GM19239 (cell line): ENCODE measurements at places on chromosomes 12 and 14.

DNA sequence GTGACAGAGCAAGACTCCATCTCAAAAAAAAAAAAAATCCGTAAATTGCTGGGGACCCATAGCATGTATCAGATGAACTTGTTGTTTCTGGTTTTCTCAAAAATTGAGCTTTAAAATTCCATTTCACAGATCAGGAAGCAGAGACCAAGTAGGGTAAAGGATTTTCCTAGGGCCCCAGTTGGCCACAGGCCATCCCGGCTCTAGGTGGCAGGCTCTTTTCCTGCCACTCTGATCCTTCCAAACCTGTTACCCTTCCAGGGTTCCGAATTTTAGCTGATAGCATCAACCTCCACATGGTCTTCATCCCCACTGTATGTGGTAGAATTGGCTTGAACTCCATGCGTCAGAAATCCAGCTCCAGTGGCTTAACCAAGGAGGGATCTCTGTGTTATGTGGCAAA is 36.1 kb upstream of the BDKRB2 start:
- DNase-seq = no peak

DNA sequence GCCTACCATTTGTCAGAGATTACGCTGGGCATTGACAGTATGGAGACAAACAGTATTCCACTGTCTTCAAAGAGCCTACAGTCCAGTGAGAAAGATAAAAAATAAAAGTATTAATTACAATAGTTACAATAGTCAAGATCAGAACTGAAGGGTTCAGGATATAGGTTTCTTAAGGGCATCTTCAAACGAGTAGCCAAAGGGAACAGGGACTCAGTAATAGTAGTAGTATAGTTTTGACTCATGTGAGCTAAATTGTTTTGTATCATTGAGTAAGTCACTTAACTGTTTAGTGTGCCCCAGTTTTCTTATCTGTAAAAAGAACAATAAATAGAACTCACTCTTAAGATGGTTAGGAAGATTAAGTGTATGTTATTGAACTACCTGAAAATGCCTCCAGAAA is 123.6 kb downstream of the METTL25 start:
- DNase-seq = no peak

DNA sequence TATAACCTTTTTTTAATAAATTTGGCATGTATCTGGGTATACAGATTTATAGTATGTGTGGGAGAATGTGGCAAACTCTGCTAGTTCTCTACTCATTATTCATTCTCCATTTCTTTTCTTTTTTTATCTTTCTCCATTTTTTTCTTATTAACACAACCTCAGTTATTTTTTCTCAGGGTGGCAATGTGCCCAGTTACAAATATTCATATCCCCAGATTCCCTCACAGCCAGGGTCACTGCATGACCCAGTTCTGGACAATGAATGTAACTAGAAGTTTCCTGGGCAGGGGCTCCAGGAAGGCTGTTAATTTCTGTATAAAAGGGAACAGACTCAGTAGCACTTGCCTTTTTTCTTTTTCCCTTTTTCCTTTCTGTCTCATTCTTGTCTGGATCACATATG is 95.6 kb downstream of the VCPKMT start:
- no peak for DNase-seq

DNA sequence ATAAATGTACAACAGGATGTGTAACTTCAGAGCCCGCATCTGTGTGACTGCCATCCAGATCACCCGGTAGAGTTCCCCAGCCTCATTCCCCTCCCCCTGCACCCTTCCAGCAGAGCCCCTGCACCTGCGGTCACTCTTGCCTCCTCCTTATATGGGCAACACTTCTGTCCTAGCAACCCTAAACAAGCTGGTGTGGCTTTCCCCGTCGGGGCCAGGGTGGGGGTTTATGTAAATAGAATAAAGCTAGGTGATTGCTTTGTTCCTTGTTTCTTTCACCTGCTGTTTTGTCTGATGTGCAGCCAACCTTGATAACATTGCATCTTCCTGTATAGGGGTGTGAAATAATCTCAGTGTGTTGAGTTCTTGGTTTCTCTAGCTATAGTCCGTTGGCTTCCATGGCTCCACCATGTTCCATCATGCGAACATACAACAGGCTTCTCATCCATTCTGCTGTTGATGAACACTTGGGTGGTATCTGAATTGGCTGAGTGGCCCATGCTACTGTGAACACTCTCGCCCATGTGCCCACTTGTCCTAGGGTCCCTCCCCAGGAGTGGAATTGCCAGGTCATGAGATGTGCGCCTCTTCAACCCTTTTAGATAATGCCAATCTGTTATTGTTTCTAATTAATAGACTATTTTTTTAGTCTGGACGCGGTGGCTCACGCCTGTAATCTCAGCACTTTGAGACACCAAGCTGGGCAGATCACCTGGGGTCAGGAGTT is 102.2 kb downstream of the KIF26A start:
- DNase-seq = no peak

DNA sequence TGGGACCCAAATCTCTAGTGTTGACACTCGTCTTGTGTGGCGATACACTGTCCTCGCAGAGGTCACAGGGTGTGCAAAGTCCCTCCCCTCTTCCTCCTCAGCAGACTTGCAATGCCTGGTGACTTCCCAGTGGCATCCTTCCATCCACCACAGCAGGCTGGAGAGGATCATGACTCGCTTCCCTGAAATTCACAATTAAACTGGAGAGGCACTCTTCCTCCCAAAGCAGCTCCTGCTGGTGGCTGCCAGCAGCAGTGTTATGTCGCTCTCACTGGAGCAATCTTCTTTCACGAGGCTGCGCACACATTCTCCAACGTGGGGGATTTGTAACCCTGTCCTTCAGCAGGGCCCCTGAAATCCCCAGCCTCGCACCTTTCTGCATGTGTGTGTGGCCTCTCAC is 145.2 kb upstream of the TMCC3 start:
- DNase-seq = no peak

- DNase-seq = no peak
These were observed 68.2 kb downstream of the ATP23 start for GRCh38 chr12:58009405-58010195.

DNA sequence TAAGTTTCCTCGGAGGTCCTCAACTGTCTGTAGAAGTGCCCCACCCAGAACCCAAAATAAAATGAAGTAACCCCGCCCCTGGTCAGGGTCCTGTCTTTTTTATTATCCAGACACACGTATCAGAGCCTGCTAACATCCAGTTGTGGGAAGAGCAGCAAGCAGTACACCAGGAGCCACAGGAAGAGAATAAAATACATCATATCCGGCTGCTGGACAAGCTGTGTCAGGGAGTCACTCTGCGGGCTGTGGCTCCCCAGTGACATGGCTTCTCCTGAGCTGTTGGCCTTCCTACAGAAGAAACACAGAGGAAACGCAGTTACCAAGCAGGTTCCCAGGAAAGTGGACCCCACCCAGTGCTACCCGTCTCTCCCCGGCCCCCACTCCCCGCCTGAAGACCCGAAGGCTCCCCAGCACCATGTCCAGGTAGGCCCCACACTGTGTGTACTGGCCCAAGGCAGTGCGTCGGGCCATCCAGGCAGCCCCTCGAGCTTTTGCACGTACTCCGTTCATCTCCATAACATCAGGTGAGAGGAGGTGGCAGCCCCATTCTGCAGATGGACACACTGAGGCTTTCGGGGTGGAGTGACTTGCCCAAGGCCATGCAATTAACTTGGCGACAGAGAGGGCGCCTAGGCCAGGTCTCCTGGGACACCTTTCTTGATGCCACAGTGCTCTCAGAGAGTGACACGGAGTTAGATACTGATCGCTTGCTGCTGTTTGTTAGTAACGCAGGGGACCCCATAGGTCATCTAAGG is 34.3 kb upstream of the DICER1 start:
- DNase-seq = no peak

DNA sequence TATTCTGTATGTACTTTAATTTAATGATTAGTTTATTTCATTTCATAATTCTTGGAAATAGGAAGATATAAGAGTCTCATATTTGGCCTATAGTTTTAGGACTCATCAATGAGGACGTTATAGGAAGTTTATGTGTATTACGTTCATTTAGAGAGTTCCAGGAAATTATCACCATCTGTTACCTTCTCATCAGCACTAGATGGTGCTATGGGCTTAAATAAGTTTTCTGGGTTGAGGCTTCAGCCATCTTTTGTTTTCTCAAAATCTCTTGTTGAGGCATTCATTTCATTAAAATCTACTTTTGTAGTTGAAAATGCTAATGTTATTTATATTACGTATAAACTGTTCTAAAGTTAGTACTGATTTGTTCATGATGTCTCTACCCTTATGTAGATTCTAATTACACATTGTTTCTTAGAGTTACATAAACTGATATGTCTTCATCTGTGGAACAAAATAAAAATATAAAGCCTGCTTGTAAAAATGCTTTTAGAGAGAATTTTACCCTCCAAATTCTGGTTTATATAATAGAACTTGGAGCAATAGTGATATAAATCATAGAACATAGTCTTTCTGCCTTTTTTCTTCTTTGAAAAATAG is 89.2 kb downstream of the CFAP54 start:
- DNase-seq = peak; percentile 17

DNA sequence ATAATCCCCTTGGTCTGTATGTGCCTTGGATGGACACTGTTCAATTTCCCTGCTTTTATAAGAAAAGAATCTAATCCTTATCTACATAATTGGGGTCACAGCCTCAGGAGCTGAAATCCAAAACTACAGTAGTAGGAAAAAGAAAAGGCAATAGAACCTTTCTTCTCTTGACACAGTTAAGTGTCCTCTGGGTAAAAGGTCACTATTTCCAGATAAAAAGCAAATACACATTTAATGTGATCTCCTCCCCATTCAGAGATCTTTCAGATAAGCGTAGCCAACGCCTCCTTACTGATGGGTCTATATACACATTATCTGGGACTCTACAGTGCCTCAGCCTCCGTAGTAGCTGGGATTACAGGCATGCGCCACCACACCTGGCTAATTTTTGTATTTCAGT is 73.4 kb downstream of the CLIP1 start:
- DNase-seq = no peak

GRCh38 chr12:14164266-14164665 is 182.9 kb upstream of the GRIN2B start:
- DNase-seq = no peak

DNA sequence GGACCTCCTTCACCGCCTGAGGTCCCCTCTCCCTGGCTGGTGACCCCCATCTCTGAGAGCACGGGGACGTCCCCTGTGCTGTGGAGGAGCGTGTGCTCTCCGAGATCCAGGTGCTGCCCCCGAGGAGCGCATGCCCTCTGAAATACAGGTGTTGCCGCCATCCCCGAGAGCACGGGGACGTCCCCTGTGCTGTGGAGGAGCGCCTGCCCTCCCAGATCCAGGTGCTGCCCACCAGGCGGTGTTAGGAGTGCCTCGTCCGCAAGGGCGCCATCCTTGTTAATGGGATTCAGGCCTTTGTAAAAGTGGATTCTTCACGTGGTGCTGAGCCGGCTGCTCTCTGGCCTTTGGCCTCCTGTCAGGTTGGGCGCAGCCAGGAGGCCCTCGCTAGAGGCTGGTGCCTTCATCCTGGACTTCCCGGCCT is 10.1 kb downstream of the NOC4L start:
- DNase-seq = no peak

- DNase-seq = peak; percentile 56
These were observed 70.8 kb upstream of the TMCC3 start for GRCh38 chr12:94721173-94721572.

DNA sequence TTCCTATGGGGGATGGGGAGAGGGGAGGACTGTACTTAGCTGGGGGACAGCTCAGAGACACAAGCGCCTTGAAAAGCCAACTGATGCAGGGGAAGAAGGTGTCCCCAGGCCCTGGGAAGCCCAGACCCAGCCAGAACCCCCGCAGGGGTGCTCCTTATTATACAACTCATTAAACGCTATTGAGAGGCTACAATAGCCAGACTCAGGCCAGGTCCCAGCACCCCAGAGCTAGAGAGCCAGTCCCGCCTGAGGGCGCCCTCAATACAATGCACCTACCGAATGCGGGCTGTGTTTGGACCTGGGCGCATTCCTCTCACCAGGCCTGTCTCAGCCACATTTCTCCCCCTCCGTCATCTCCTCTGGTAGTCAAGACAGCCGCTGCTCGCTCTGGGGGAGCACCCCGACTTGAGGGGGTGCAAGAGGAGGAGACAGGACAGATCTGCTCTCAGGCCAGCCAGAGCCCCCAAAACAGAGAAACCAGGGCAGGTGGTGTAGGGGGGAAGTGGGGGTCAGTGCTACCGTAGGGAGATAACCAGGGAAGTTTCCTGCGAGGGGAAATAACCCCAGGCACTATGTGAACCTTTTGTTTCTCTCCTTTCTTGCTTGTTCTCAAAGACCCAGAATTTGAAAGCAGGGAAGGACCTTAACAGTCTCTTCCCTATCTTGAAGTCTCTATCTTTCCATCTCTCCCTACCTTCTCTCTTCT is 6.1 kb upstream of the ASIC1 start:
- no peak for DNase-seq

DNA sequence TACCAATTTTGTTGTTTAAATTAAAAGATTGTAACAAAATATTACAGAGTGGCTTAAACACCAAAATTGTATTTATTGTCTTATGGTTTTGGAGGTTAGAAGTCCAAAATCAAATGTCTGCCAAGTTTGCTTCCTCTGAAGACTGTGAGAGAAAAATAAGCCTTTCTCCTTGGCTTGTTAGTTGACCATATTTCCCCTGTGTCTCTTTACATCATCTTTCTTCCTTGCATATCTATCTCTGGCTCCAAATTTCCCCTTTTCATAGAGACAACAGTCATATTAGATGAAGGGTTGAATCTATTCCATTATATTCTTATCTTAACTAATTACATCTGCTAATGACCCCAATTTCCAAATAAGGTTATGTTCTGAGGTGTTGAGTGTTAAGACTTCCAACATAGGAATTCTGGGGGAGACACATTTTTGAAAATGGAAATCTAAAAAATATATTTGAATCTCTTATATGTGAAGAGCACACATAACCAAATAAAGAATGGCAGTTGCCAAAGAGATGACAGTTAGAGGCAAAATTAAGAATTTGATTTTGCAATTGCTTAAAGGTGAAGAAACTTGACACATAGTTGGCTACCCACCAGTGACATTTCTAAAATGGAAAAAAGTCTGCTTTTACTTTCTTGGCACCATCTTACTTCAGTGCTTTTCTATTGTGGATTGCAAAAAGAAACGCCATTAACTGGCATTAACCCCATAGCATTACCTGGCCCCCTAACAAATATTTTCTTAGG is 407.2 kb downstream of the FSCB start:
- DNase-seq = no peak

DNA sequence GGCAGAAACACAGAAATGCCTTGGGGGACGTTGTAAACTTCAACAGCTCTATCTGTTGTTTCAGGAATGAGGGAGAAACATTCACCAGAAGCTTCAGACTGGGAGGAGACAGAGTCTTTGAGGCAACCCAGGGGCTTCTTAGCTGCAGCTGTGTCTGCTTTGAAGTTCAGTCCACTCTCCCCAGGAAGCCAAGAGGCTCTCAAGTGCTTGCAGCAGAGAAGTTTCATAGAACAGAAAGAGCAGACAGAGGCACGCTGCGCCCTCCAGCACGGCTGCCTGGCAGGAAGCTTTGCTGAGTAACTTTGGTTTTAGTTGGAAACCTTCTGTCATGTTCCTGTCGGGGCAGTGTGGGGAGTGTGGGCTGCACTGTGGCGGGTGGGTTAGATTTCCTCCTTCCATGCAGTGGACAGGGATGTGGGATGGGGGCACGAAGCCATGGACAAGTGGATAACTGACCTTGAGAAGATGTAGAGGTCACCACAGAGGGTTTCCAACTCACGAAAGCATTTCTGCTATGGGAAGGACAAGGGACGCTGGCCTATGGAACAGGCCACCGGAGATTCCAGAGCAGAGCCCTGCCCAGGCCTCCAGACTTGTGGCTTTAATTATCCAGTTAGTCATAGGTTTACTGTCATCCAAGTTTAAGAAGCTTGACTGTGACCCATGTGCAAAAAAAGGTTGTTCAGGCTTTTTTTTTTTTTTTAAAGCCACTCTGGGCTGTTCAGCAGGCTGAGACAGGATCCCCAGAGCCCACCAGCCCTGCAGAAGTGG is 107.7 kb downstream of the ARF6 start:
- no peak for DNase-seq
